ENCODE measurements at places on chromosomes 1 and 21.

DNA sequence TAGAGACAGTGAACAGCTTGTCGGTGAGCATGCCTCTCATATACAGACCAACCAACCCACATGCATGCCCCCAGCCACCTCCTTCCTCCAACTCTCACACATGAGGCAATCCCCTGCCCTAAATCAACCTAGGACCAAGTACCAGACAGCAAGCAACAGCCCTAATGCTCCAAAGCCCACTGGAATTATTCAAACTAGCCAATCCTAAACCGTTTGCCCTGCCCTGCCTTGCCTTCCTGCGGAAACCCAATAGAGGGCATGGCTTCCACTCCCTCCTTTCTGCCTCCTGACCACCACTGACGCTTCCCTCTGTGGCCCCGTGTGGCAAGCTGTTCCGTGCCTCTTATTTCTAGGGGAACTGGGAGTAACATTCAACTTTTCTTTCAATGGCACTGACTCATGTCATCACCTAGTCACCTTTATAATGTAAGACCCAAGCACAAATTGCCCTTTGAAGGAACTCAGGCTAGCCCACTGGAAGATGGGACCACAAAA lies 129.3 kb upstream of the GJB5 start:
- no peak for DNase-seq

GRCh38 chr1:1177452-1178206 lies 3.9 kb downstream of the TTLL10 start:
- no peak for DNase-seq

DNA sequence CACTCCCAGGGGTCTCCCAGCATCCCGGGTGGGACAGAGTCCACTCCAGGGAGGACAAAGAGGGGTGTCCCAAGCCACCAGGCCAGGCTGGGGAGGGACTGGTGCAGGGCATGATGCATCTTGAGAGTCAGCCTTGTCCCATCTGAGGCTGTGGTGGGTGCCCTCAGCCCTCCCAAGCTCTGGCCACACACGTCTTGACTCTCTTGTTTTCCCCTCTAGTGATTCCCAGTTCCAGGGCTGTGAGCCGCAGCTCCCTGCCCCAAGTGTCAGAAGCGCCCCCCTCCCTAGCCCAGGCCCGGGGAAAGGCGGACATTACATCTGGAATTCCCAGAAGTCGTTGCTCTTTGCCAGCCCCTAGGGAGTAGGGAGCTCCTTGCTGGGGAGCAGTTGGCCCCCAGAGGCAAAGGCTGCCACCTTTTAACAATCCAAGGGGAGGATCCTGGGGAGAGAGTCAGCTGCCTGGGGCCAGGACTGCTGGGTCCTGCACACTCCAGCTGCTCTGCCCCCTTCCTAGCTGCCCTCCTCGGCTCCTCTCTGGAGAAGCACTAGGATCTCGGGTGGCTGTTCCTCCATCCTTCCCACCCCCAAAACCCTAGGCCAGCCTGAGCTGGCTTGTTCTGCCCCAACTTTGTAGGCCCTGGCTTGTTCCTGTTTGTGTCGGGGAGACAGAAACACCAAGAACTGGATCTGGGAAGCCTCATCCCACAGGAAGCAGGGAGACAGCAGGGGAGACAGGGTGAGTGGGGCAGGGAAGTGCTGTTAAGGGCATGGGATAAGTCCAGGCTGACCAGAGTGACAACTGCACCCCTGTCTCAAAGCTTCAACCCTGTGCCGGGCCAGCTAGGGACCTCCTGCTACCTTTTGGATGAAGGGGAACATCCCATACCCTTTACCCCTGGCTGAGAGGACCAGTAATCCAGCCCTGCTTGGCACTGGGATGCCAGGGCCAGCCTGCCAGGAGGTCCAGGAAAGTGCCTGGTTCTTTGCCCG lies 3.2 kb upstream of the PTPN7 start:
- DNase-seq: no peak

- DNase-seq: no peak
Measured at GRCh38 chr1:154574716-154575115, 7.1 kb downstream of the CHRNB2 start.

DNA sequence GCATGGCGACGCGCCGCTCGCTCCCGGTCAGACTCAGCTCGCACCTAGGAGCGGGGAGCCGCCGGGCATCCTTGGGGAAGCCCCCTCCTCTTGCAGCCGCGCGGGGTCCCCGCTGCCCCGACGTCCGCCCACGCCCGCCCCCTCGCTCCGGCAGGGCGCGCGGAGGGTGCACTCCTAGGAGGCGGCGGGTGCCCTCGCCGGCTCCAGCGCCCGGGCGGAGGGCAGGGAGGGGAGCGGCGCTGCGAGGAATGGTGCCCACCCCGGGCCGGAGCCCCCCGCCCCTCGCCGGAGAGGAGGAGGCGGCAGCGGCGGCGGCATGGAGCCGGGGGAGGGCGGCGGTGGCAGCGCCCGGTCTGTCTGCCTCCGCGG lies 488 bp downstream of the FAM78B start:
- no peak for DNase-seq

- no peak for DNase-seq
Measured at GRCh38 chr1:107293901-107294613, 153.2 kb downstream of the NTNG1 start.

DNA sequence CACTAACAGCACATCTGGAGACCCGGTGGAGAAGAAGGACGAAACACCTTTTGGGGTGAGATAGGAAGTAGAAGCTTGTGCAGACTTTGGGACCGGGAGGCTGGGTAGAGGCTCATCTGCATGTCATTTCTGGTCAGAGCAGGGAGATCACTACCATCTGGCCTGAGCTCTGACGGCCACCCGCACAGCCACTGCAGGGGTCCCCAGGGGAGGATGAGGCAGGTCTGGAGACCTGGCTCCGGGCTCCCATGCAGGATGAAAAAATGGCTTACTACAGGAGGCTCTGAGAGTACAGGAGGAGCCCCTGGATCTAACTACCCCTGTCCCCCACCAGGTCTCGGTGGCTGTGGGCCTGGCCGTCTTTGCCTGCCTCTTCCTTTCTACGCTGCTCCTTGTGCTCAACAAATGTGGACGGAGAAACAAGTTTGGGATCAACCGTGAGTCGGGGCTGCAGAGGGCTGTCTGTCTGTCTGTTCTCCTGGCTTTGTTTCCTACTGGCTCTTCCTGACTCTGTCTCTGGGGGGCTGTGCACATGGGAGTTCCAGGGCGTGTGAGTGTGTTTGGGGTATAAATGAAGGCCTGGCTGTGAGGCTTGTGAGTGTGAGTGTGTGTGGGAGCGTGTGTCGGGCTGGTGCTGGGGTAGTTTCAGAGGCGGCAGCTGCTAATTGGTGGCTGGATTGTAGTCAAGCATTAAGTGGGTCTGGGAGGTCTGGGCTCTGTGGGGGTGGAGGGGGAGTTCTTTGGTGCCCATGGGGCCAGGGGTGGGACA lies 14.1 kb downstream of the NTRK1 start:
- no peak for DNase-seq

DNA sequence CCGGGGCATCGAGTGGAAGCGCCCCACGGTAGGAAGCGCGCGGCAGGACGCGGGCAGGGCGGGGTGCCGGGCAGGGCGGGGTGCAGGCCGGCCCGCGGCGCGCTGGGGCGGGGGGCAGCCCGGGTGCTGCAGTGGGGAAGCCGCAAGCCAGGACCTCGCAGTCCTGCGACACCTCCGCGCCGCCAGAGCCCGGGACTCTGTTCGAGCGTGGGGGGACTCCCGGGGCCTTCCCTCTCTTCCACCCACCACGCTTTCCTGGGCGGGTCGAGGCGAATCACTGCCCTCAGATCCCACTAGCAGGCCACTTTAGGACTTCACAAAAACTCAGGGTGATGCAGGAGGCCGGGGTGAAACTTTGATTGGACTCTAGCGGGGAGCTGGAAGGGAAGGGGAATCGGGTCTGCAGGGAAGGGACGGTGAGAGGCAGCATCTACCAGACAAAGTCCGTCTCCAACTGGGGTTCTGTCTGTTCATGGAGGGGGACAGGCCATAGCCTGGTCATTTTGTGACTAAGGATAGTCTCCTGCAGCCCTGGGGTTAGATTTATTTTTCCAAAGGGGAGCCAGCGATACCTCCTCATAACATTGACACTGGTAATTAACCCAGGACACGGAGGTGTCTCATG lies 623 bp downstream of the CAPN2 start:
- DNase-seq: peak; percentile 47

DNA sequence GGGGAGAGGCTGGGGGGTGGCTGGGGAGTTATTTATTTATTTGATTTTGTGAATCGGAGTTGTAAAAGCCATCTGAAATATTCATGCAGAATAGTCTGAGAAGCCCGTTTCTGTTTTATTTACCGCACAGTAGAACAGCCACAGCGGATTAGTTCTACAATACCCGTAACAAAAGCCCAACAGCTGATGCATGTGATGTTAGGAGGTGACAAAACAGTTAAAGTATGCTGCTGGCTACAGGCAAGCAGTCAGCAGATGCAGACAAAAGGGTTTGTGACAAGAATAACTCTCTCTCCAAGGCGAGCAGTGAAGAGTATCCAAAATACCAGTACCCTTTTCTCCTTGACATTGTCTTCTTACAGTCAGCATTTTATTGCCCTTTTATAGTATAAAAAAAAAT lies 42.0 kb downstream of the PROX1 start:
- DNase-seq: no peak

DNA sequence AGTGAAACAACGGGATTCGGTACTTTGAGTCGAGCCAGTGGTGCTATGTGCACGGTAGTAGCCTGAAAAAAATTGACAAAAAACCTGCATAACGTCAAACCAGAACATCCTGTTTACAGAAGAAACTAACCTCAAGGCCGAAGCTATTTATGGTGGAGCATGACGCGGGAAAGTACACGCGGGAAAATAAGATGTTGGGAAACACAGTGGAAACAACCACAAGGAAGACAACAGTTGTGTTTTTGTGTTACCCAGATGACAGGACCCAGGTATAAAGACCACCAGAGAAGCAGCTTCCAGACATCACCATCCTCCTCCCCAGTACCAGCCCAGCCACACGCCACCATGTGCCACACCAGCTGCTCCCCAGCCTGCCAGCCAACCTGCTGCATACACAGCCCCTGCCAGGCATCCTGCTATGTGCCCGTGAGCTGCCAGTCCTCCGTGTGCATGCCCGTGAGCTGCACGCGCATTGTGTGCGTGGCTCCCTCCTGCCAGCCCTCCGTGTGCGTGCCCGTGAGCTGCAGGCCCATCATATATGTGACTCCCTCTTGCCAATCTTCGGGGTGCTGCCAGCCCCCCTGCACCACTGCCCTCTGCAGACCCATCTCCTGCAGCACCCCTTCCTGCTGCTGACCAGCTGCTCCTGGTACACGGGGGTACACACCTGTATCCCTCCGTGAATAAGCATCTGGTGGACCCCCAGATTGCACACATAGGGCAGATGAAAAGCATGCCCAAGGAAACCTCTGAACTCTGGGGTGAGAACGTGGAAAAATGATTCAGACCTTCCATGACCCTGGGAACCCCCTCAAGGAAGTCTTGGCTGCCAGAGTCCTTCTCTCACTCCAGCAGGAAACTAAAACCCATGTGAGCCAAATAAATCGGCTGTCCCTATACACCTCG lies at the start of gene KRTAP12-3:
Gene KRTAP12-3 (plus strand): TSS at position 298 of the 906 bp plus-strand sequence. CDS start 48 bp downstream, at position 346.
- no peak for DNase-seq

DNA sequence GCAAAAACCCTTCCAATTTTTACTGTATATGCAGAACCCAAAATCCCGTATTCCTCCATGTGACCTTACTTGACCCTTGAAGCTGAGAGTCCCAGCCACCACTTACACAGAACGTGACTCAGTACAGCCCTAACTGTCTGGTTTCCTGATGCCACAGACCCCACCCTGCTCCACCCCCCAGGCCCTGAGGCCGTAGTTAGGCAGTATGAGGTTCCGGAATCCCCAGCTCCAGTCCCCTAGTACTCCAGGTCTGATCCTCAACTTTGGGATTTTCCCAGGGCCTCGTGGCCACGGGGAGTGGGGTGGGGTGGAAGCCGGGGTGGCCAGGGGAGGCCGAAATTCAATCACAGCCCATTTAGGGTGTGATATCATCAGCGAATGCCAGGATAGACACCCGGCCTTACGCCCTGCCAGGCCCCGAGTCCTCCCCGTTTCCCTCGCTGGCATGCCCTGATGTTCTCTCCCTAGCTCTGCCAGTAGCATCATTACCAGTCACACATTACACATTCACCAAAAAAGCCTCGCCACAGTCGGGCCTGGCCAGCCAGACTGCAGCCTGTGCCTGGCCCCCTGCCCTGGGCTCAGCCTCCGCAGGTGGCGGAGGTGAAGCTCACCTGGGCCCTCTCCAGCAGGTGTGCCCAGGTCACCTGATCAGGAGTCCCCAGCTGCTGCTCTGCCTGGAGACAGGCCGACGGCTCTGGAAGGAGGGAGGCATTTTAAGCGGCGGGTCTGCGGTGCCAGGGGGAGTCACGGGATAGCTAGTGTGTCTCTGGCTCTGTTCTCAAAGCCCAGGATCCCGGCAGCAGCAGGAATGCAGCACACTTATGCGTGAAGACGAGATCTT lies 70.8 kb downstream of the SCCPDH start:
- DNase-seq: no peak

DNA sequence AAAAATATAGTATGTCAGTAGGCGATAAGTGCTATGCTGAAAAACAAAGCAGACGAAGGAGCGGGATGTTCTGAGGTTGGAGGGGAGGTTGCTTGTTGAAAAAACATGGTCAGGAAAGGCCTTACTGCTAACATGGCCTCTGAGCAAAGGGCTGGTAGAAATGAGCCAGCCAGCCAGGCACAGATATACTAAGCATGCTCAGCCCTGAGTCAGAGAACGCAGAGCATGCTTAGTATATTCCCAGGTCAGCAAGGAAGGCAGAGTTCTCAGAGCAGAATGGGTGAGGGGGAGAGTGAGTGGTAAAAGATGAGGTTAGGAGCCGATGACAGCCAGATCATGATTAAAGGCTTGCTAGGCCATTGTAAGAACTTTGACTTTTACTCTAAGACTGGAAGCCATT lies 36.7 kb downstream of the ZBTB40 start:
- no peak for DNase-seq

DNA sequence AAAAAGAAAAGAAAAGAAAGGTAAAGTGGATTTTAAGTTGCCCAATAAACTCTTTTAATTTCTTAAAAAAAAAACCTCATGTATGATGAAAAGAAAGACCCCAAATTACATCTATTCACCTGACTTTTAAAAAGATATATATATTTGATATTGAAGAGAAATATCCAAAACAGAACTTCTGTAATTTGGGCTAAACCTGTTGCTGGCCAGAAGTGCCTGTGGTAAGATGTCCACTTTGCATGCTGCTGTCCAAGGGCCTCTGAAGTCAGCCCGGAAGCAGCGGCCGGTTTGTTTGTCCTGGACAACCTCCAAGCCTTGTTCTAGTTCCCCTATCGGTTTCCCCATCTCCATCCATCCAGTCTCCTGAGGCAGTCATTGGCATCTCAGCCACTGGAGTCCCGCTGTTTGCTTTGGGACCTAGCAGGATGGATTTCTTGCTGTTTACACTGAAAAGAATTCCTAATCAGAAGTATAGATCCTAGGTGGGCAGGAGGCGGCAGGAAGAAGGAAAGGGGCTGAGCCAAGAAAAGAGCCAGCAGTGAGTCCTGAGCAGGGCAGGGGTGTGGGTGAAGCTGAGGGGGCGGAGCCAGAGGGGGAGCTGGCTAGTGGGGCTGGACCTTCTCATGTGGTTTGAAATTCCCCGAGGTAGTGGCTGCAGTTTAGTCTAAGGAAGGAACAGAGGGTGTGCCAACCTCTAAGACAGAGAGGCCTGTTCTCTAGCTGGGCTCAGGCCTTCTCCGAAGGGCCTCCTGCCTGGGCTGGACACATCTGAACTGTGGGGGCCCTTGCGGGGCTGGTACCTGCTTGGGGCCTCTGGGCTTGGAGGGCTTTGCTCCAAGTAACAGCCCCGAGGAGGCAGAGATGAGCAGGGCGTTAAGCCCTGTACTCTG lies 3.3 kb downstream of the NCMAP start:
- peak; percentile 95 for DNase-seq

Data from HT-29 (cell line).